Cerebellum (tissue), 4 donors: ENCODE measurements at places on chromosomes 1 and 21. TPM values are rescaled to one million over a fixed set of nuclear protein-coding genes. Genes with fewer than 3 reads are reported as not detected.

DNA sequence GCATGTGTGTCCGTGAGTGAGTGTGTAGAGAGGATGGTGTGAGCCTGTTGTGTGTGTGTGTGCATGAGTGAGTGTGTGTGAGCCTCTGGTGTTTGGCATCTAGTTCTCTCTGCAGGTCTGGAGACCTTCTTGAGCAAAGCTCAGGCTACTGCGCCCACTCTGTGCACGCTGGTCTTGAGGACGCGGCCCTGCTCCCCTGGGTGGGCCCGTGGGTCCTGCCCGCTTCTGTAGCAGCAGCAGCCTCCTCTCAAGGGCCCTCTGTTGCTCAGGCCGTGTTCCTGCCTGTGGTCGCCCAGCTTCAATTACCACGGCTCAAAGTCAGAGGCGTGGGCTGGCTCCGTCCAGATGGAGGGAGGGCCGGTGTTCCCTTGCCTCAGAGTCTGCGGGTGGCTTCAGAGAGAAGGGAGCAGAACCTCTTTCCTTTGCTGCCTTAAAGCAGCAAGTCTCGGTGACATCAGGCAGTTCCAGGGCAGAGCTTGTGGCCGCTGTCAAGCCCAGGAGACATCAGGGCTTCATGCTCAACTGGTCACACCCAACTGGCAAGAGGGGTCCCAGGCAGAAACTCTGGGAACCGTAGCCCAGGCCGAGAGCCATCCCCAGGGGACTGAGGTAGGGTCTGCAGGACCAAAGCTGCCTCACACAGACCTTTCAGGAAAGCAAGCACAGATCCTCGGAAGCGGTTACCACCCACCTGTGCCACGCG is 270.6 kb upstream of the VAMP3 start:
- DNase-seq: no peak

GRCh38 chr1:69403756-69404320 is 163.9 kb upstream of the LRRC7 start:
- no peak for DNase-seq

DNA sequence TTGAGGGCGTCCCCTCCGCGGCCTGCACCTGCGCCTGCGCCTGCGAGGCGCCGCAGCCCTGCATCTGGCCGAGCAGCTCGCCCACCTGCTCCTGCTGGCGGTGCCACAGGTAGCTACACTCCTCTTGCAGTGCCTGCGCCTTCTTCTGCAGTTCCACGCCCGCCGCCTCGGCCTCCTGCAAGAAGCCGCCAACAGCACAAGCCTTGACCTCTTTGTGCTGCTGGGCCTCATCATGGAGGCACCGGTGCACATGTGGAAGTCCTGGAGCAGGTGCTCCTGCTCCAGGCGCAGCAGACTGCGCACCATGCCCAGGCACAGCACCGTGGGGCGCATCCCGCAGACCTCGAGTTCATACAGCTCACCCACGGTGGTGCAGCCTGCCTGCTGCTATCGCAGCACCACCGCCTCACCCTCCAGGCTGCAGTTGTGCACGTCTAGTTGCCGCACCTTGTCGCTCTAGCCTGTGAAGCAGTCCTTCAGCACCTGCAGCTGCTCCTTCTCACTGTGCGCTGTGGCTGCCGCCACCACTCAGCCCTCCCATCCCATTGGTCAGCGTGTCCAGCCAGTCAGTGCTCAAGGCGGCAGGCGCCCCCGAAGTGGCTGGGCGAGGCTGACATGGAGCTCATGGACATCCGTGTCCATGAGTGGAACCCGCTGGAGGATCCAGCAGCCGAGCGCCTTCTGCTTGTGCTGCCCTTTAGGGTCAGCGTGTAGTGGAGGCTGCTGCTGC is 12.2 kb upstream of the CD2 start:
- DNase-seq: no peak

DNA sequence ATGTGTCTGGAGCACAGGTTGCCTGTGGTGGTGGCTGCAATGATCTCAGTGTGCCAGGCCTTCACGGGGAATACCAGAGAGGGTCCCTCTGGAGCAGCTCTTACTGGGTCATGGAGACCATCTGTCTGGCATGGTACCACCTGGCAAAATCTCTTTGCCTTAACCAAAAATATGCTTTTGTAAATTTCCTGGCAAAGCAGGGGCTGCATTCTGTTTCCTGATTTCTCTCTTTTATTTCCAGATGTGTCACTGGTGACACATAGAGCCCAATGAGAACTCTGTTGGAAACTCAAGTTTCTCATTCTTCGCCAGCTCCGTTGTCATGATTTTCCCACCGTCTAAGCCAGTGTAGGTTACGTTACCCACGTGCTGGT is 136.5 kb downstream of the FGGY start:
- DNase-seq: no peak

The PIK3R3 gene
- 58.9 TPM for total RNA-seq

- no peak for DNase-seq
Measured at GRCh38 chr1:211381481-211382181, 55.0 kb downstream of the TRAF5 start.

The GABRD gene
- total RNA-seq: 2.9 TPM

DNA sequence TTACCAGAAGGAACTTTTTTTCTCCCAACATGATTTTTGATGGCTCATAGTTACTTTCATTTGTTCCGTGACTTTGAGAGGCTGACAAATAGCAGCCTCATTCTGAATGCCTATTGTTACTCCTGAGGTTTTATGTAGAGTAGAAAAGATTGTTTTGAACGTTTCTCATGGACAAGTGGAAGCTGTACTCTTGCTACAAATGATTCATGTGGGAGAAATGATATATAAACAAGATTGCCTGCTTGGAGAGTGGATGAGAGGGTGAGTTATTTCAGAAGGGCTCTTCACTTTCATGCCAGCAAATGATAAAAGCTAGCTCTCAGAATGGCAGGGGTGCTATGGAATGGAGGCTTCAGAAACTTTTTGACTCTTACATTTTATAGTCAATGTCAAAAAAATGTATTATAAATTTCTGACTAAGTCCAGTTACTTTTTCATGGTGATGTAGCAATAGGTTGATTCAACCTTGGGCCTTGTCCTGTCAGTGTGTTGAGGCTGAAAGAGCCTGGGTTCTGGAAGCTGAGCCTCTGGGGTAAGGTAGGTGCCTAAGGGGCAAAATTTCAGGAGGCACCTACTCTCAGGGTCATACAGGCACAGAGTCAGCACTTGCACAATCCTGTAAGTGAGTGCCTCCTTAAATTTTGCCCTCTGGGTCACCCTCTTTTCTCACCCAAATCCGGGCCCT is 19.4 kb downstream of the JUN start:
- no peak for DNase-seq

The CXADR gene
- total RNA-seq: 139 TPM

DNA sequence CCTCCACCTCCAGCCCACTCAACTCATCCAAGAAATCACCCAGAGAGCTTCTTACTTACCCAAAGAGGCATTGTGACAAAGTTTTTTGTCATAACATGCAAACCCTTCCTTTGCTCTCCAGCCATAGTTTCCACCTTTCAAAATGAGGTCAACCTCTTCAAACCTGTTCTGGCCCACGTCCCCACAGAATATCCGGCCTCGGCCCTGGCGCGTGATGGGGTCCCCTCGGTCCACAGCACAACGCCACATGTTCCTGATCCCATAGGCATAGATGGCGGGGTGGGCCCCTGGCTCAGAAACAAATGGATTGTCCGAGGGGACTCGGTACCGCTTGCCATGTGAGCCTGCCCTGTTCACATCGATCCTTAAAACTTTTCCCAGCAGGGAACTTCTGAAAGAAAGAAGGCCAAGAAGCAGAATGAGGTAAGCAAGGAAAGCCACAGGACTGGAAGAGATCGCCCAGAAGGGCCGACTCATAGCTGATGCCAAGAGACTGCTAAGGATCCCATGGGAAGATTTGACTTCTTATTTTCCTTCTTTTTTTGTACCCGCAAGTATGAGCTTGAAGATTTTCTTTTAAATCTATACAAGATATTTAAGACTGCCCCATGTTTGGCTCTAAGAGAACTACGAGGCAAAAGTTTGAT is 7.8 kb downstream of the HHIPL2 start:
- DNase-seq: no peak
